ENCODE measurements at places on chromosomes 3 and 15.

DNA sequence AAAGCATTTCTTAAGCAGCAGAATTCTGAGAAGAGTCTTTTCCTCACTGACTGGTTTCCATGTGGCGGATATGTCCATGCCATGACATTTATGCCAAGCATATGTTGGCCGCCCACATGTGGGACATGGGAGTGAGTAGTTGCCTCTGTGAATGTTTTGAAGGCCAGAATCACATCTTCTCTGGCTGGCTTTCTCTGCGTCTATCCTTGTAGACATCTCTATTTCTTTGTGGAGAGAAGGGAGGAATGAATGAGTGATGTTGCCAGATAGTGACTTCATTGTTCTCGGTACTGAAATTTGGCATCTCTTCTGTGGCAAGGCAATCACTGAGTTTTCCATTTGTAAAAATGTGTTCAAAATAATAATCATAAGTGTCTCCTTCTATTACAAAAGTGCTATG, 316.0 kb downstream of the CLSTN2 start:
- DNase-seq: no peak

GRCh38 chr3:177804032-177804431, 606.8 kb upstream of the TBL1XR1 start:
- no peak for DNase-seq

DNA sequence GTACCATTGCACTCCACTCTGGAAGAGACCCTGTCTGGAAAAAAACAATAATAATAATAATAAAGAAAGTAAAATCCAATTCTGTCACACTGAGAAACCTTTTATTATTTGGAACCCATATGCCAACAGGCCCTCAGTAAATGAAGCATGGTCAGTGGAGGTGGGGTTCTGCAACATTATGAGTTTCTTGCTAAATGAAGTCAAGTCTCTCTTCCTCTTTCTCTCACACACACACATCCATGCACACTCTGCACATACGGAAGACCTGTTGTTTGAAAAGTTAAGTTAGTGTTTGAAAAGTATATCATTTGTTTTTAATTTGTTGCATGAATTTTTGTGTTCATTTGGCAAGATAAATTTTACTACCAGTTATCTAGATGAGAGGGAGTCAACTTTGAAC, 27.8 kb downstream of the GAP43 start:
- no peak for DNase-seq

GRCh38 chr15:69958496-69959084, 139.1 kb downstream of the TLE3 start:
- DNase-seq: no peak

- no peak for DNase-seq
Observed at GRCh38 chr3:144324076-144324475, 352.5 kb downstream of the DIPK2A start.

DNA sequence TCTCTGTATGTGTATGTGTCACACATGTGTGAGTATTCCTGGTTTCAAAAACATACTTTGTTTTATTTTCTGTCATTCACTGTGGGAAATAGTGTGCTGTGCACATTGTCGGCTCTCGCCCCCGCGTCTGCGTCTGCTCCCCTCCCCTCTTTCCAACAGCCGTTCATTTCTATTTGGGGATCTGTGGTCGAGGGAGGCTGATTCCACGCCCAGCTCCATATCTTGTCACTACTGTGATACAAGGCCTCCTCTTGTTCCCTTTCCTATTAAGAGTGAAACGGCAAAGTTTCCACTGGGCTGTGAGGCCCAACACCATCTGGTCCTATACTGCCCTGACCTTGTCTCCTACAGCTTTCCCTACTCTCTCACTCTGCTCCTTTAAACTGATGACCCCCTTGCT, 172.5 kb upstream of the LRIG1 start:
- no peak for DNase-seq

DNA sequence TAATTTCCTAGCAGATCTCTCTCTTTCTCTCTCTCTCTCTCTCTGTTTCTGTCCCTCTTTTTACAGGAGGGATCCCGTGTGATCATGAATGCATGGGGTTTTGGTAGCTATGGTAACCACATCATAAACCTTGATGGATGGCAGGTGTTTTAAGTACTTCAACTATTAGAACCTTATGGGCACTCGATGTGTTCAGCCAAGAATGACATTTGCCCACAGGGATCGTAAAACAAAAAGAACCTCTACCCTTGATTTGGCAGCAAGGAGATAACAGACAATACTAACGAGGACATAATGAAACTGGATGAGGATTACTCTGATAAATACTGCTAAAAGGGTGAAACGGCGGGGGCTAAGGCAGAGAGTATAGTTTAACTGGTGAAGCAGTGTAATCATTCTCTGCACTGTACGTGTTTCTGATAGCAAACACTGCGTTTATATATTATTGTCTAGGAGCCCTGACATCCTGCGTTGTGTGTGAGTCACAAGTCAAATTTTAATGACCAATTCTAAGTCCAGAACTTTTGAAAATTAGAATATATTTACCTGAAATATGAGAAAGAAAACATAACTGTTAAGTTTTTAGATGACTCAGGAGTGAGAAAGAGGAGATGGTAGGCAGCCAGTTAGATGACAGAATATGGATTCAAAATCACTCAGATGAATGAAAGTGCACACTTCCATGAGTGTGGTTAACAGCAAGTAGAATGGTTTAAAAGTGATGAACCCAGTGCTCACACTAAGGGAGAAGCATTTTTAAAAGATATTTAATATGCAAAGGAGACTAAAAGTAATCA, 80.3 kb downstream of the OTOL1 start:
- DNase-seq: no peak

GRCh38 chr3:113668015-113668414, 28.4 kb downstream of the USF3 start:
- DNase-seq: no peak
